ENCODE measurements at places on chromosomes 5 and 9. TPM values are rescaled to one million over a fixed set of nuclear protein-coding genes. Genes with fewer than 3 reads are reported as not detected.

DNA sequence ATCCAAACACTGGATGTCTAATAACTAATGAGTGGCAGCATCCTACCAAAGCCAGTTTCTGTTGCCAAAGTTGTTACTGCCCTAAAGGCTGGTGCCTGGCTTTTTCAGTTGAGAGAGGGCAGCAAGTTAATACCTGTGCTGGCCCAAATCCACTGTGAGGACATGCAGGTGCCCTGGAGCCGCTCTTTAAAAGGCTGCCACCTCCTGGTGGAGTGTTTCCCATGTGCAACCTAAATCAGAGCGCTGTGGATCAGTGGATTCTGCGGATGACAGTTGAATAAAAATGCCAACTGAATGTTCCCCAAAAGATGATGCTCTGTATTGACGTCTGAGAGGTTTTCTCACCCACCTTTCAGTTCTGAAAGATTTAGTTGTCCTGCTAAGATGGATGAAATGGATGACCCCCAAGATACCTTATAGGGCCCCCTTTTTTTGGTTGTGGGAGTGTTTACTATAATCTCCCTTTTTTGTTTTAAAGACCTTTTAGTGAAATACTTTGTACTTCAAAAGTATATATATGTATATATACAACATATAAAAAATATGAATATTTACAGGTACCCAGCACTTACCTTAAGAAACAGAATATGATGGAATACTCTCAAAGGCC, 146.4 kb downstream of the EGFLAM start:
- DNase-seq = no peak

DNA sequence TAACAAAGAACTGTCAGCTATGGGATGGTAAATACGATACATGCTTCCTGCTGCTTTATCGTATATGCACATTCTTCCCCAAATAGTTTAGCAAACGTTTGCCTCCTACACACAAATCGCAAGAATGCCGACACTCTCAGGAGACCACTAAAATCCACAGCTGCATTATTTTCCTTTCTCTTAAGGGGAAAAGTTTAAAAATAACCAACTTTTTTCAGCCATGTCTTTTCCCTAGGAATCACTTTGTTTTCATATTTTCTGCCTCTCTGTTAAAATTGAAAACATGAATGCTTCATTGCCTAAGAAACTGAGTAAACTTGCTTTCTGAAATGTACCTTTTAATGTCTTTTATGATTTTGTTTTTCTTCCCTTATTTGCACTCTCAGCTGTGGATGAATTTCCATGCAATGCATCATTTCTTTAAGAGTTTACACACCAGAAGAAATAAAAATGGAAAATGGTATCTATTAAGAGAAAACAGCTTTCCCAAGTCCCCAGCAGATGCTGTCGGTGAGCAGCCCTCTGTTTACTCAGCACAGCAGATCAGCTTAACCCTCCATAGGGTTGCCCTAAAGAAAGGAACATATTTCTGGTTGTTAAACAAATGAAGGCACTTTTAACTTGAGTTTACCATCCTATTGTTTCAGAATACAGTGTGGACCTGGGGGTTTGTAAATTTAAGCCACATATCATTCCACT, 66.2 kb downstream of the IZUMO3 start:
- DNase-seq = no peak

ODF2 gene
- 77.5 TPM for total RNA-seq

DNA sequence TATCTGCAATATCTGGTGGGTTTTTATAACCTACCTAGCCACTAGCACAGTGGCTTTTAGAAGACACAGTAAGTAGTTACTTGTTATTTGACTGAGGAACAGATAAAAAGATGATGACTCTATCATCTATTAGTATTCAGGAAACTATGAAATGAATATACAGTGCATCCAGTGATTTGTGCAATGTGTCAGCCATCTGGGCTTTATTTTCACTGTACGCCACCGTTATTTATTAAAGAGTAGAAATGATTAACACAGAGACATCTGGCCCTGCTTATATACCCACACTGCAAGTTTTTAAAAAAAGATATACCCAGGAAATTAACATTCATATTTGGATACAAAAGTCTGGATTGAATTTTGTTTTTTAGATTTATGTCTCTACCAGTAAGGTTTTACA, 408.4 kb downstream of the PDE4D start:
- DNase-seq = no peak

SPATA31E1 gene
- total RNA-seq = not detected

DNA sequence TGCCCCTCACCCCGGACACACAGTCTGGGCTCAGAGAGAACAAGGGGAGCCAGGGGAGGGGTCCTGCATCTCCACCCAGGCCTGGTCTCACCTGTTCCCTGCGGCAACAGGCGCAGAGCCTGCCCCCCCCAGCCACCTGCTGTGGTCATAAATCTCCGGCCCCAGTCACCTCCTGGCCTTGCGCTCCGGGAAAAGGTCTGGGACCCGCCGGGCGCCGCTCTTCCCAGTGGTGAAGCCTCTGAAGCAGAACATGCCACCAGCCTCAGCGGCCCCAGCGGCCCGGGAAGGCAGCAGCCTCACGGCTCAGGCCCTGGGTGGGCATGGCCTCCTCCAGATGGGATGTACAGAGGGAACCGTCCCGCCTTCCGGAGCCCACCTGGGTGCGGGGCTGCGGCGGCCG, 20.6 kb downstream of the NOTCH1 start:
- DNase-seq = no peak

DNA sequence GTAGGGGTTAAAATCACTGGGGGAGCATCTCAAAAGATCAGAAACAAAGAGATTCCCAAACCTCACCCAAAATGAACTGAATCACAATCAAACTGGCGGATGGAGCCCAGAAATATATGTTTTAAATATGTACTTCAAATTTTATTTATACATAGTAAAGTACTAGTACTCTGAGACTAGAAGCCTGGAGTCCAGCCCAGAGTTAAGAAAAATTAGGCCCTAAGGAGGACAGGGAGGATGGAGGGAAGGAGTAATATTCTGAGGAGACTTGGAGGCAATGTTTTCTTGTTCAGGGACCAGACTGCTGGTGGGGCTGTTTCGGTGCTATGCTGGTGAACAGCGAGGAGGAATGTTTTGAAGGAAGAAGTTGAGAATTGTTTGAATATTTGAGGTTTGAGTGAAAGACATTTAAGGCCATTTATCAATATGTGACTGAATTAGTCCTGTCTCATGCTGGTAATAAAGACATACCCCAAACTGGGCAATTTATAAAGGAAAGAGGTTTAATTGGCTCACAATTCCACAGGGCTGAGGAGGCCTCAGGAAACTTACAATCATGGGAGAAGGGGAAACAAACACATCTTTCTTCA, 552.4 kb upstream of the DAB2 start:
- DNase-seq = no peak

DNA sequence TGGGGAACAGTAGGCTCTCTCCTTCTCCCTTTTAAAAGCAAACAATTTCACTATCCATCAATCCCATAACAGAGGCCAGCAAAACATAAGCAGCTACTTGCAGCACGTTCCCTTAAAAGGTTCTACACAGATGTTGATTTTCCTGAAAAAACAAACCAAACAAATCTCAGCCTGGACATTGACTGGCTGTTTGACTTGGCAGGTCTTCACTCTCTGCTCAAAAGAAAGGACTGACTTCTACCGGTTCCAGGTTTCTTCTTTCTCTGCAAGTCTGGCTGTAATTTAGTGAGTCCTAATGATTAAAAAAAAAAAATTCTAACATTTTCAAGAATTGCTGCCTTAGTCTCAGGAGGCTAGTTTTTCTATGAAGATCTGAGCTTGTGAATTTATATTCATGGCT, 203.1 kb upstream of the EFNA5 start:
- no peak for DNase-seq

GRCh38 chr9:132108728-132109127, 29.1 kb upstream of the MED27 start:
- DNase-seq = no peak

DNA sequence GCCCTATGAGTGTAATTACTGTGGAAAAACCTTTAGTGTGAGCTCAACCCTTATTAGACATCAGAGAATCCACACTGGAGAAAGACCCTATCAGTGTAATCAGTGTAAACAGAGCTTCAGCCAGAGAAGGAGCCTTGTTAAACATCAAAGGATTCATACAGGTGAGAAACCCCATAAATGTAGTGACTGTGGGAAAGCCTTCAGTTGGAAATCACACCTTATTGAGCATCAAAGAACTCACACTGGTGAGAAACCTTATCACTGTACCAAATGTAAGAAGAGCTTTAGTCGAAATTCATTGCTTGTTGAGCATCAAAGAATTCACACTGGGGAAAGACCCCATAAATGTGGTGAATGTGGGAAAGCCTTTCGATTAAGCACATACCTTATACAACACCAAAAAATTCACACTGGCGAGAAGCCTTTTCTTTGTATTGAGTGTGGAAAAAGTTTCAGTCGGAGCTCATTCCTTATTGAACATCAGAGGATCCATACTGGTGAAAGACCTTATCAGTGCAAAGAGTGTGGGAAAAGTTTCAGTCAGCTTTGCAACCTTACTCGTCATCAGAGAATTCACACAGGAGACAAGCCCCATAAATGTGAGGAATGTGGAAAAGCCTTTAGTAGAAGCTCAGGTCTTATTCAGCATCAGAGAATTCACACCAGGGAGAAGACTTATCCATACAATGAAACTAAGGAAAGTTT, 9.9 kb downstream of the ZNF189 start:
- no peak for DNase-seq

DNA sequence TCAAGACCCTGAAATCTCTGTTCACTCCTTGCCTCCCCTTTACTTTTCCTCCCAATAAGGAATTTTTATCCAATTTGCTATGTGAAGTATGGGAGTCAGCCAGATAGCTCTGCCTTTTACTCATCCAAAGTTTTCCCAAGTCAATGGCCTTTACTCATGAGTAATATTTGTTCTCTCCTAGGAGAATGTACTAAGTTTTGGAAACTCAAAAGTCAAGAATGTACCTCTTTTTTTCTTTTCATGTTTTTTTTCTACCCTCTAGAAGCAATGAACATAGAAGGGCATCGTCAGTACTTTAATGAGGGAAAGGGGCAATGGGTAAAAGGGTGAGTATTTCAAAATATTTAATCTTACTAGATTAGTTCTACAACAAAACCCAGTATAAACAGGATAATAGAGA, 140.2 kb upstream of the SGCD start:
- DNase-seq = no peak
